ENCODE measurements at places on chromosomes 3 and 15.

GRCh38 chr3:187519428-187519890 is 150.7 kb downstream of the SST start:
- DNase-seq = no peak

GRCh38 chr15:98548139-98548971 is 100.0 kb upstream of the IGF1R start:
- no peak for DNase-seq

DNA sequence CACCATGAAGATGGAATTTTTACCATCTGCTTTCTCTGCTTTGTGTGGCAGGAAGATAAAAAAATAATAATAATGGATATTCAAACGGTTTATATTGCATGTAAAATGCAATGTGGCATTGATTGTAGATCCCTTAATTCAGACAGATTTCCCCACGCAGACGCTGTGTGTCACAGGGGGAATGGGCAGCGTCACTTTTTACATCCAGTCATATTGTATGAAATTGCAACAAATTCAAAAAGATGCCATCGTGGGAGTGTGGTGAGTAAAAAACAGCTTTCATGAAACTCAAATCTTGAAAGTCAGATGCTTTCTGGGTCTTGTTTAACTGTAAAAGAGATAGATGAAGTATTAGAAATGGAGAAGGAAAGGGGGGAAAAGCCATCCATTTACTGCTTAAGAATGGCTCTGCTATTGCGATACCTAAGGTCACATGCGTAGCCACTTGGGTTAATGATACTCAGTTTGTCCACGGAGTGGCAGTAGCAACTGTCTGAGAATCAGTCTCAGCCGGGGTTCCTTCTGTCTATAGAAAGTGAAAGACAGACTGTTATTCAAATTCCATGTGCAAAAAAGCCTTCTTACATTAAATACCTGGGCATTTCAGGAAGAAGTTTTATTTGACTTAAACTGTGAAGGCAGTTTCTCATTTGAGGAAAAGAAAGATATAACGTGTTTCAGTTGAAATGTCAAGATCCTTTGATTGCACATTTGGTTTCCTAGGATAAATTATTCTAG is 28.5 kb downstream of the BTD start:
- DNase-seq = peak; percentile 19

- no peak for DNase-seq
Measured at GRCh38 chr15:44102675-44103254, 92.3 kb downstream of the FRMD5 start.

- DNase-seq = no peak
Measured at GRCh38 chr15:88681610-88682221, 42.9 kb downstream of the ISG20 start.

DNA sequence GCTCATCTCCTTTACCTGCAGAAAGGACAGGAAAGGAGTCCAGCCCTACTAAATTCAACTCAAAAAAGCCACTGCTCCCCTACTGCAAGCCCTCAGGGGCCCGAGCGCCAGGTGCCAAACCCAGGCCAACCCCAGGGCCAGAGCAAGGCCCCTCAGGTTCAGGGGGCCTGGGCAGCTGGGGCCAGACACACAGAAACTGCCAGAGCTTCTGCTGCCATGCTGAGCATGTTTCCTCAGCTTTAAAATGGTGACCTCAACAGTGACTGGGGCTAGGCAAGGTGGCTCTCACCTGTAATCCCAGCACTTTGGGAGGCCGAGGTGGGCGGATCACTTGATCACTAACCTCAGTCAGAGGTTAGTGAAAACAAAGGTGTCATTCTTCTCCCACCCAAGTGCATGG is 38.8 kb downstream of the KLHL25 start:
- DNase-seq = no peak

DNA sequence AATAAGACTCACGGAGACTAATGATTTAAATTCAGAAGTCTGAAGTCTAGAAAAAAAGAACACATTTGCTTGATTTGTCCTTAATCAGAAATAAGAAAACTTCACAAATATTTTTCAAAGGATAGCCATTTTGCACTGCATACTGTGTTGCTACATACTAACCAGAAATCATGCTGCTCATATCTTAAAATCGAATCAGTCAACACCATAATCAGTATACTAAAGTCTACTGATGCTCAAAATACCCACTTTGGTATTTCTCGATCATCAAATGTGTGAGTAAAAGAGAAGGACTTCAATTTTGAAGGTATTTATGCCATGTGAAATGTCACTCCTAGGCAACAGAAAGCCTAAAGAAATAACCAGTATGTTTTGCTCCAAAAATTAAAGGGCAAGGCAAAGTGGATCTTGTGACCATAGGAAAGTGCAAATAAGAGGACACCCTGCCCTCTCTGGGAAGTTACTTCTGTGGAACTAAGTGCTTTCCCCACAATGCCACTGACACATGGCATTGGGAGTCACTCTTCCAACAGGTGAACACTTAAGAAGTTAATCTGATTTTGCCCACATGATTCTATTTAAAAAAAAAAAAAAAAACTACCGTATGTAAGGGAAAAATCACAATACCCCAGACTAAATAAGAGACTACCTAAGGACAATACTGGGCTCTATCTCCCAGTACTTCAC is 2.7 kb downstream of the LRIG1 start:
- no peak for DNase-seq

DNA sequence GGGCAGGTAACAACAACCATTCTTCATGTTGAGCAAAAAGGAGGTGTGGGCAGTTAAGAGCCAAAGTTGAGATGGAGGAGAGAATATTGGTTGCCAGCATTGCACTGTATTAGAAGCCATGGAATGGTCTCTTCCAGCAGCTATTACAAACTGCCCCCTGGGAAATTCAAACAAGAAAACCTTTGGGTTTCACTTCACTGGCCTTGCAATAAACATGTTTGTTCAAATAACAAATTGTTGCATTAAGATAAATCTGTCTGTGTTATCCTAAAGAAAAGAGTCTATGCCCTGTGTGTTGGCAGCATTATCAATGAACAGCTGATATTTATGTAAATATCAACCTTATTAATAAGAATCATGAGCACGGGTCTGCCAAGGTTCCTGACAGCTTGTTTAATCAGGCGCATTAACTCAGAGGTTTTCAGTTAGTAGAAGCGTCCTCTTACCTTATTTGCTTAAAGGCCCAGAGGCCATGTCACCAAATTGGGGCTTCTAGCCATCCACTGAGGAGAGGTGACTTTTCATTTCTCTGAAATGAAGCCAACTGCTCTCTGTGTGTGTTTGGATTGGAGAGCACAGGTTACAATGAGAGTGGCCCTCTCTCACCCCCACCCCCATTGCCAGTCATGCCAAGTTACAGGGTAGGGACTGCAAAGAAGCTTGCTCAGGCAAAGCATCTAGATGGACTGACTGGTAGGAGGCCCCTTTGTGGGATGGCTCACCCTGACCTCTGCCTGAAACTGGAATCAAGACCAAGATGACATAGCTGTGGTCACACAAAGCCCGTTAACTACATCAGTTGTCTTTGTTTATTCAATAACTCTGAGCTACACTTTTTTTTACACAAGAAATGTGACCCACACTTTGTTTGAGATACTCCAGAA is 10.5 kb downstream of the FILIP1L start:
- no peak for DNase-seq

DNA sequence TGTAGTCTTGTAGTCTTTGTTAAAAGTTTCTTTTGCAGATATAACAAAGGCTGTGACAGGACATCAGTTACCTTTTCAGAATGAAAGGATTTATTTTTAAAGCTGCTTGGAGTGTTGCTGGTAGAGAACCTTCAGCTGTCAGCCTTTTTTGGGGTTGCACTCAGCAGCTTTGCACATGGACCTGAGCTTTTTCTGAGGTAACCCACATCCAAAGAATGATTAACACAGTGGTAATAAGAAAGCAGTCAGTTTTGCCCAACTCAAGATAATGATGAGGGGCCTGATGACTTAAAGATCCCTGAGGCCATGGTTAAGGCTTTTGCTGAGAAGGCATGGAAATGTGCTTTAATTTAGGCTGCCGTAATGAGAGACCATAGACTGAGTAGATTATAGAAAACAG is 1042.7 kb downstream of the PLOD2 start:
- DNase-seq = no peak

GRCh38 chr3:48425281-48425812 is 4.5 kb downstream of the PLXNB1 start:
- DNase-seq = no peak

DNA sequence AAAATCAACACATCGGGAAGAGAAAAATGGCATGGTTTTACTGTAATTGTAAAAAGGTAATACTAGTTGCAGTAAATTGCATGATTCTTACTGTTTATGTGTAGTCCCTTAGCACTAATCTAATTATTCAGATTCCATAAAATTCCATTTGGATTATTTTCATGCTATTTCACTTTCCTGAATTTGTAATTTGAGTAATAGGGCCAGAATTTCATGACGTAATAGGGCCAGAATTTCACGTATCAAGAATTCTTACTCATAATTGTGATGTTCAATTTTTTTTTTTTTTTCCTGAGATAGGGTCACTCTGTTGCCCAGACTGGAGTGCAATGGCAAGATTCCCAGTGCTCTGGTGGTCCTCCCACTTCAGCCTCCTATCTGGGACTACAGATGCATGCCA is 2.9 kb upstream of the U2SURP start:
- no peak for DNase-seq

- no peak for DNase-seq
Measured at GRCh38 chr3:193470710-193471109, 84.0 kb downstream of the ATP13A4 start.

DNA sequence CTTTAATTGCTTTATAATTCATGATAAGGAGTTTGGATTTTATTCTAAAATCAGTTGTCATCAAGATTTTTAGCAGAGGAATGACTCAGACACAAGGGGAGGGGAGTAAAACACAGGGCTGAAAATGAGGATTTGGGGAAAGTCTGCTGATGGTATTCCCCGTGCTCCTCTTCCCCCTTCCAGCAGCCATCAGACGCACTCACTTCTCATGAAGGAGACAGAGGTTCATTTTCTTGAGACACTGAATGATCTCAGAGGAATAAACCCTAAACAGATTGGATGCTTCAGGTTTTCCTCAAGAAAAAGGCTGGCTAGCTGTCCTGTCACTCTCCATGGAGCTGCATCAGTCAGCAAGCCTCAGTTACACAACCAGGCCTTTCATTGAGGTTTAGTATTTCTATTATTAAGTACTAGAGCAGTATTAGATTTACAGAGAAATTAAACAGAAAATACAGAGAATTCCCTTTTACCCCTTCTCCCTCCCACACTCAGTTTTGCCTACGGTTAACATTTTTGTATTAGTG is 166.4 kb downstream of the C3orf70 start:
- no peak for DNase-seq

- no peak for DNase-seq
Measured at GRCh38 chr3:37942646-37943045, 47.9 kb upstream of the VILL start.

- DNase-seq = peak; percentile 27
Measured at GRCh38 chr15:84600331-84600686, 500 bp upstream of the ZSCAN2 start.

DNA sequence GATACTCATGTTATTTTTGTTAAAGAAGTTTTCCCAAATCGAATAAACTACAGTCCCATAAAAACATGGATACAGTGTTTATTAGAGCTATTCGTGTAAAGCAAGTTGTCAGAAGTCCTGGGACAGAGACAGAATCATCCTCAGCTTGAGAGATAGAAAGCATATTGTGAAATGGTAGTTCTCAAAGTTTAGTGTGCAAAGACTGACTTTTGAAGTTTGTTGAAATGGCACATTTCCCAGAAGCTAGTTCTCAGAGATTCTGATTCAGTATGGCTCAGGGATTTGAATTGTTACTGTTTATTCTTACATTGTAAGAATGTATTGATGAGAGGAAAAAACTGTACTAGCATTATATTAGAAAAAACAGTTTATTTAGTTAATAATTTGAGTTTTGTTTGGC is 22.1 kb downstream of the GABRR3 start:
- DNase-seq = no peak

- no peak for DNase-seq
Measured at GRCh38 chr3:97911459-97911858, 60.8 kb downstream of the RIOX2 start.

DNA sequence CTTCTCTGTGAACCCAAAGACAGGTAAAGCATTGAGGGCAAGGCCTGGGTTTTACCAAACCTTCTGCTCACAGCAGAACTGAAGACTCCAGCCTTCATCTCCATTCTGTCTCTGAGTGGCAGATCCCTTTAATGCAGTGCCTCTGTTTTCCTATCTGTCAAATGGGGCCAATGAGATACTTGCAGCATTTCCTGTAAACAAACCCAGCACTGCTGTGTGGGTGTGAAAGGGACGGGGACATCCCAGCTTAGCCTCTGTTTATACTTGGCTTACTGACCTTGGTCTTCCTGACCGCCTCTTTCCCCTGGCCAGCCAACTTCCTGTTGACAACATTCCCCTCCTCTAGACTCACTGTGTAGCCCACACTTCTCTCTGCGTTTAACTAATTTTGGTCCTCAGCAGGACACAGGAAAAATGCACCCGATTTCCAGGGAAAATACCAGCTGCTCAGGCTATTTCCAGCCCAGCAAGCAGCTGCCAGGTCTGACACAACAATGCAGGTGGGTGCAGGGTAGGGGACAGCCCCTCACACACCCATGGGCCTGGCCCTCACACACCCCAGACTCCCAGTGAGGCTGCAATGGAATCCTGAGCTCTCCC is 105.9 kb upstream of the HERC1 start:
- no peak for DNase-seq

DNA sequence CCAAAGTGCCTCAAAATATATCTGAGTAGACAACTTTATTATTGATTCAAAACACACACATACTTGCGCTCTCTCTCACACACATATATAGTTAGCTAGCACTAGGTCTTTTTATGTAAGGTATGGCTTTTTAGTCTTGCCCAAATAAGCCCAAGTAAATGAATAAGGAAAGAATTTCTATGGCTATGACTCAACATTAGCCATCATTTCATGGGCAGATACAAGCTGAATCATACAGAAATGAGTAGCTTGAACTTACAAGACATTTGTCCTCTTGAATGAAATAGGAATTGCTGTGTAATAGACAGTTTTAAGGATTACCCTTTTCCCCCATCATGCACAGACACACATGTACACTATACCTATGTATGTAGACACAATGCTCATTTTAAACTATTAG is 4.9 kb downstream of the CADPS start:
- DNase-seq = no peak

GRCh38 chr3:132661101-132661500 is 972 bp downstream of the UBA5 start:
- DNase-seq = no peak

- DNase-seq = no peak
Measured at GRCh38 chr15:93500155-93500554, 411.1 kb upstream of the RGMA start.

GRCh38 chr3:54305409-54306099 is 183.2 kb downstream of the CACNA2D3 start:
- DNase-seq = no peak

- no peak for DNase-seq
Measured at GRCh38 chr15:31298707-31299172, 27.9 kb upstream of the KLF13 start.

All from stimulated activated CD4-positive, alpha-beta T cell treated with anti-CD3 and anti-CD28 coated beads, TNF-alpha, amount 100 ng/mL, for 1 hour (primary cell).